ENCODE measurements at places on chromosomes 6 and 20.

- DNase-seq: no peak
Observed at GRCh38 chr6:6508643-6509042, 79.9 kb upstream of the LY86 start.

GRCh38 chr20:9059931-9060330 lies 9.0 kb upstream of the PLCB4 start:
- DNase-seq: no peak

- DNase-seq: no peak
Observed at GRCh38 chr6:158376631-158377081, 64.4 kb downstream of the TULP4 start.

DNA sequence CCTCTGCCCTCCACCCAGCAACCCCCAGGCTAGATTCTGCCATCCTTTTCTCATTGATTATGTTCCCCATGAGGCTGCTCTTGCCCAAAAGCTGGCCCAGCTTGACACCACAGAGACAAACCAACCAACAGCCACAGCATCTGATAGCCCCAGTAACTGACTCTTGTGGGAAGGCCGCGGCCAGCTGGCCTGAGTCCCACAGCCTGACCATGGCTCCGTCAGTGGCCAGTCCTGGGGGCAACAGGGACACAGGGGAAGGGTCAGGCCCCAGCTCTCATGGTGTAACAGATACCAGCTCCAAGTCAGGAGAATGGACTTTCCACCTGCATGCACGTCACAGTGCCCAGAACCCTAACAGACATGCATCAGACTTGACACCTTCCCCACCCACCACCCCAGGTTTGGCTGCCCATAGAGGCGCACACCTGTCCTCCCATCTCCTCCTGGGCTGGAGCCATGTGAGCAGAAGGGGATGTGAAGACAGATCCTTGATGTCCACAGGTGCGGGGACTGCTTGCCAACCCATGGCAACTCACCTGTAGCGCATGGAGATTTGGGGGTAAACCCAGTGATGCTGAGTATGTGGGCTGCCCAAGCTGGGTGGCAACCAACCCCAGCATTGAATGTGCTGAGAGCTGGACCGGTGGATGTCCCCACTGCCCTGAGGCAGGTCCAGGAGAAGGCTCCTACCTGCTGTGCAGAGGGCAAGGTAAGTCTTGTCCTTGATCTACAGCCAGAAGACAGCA lies 18.8 kb downstream of the RIPOR3 start:
- no peak for DNase-seq

- no peak for DNase-seq
Observed at GRCh38 chr6:169625376-169625775, 76.5 kb downstream of the WDR27 start.

DNA sequence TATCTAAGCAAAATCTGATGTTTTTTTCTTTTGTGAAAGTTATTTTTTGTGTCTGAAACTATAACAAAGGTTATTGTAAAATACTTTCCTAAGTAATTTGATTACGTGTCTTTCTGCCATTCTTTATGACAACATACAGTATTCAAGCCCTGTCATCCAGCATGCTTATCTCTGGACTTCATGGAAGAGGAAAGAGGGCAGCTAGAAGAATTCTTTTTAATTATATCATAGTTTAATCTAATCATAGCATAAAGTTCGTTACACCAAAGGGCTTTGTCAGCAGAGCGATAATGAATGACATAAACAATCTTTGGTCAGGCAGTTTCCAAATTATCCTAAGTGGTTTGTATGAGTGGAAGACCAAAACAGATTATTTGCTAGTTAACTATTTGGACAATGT lies 3.5 kb downstream of the ENPP3 start:
- DNase-seq: no peak

- DNase-seq: no peak
Observed at GRCh38 chr20:41475503-41475902, 108.9 kb upstream of the EMILIN3 start.

DNA sequence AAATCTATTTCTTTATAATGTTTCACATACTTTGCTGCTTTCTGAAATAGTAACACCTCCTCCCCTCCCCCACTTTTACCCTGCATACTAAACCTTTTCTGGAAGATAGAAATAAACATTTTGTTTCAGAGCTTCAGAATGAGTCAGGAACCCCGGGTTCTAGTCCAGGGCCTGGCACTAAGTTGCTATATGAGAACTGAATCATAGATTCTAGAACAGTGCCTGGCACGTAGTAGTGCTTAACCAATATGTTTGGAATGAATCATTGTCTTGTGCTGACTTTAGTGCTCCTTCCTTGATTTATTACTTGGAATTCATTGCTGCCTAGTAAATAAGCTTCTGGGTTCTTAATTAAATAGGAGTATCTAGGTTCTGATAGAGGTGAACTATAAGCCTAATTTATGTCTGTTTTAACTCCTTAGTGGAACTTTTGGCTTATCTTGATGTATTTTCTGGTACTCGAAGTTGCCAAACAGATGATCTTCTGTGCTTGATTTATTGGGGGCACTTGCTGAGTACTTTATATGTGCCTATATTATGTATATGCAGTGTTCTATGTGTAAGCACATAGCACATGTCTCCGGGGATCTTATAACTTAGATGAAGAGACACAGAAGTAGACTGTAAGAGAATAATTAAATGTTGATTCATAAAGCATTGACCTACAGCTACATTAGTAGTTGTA lies 18.6 kb downstream of the TAB2 start:
- DNase-seq: no peak

- no peak for DNase-seq
Observed at GRCh38 chr6:70663881-70664466, 3.7 kb upstream of the SMAP1 start.
